ENCODE measurements at places on chromosomes 12 and 14. TPM values are rescaled to one million over a fixed set of nuclear protein-coding genes. Genes with fewer than 3 reads are reported as not detected.

DNA sequence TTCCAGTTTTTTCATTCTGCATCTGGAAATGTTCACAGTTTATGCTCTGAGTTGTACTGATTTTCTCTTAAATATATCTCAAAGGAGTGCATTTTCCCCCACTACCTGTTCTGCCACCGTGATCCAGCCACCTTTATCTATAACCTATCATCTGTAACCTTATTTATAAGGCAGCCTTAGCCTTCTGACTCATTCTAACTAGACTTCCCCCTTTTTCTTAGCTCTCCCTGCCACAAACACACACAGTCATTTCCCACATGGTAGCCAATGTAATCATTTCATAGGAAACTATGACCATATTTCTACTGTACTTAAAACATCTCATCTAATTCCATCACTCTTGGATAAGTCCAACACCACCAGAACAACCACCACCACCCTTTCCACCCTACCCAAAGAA is 10.8 kb upstream of the GYS2 start:
- H3K27ac ChIP-seq, result no peak overlapping the region
- no peak for DNase-seq
- no peaks in the 10 kb centered on the region for H3K27me3 ChIP-seq
- no peaks in the 10 kb centered on the region for H3K4me1 ChIP-seq

DNA sequence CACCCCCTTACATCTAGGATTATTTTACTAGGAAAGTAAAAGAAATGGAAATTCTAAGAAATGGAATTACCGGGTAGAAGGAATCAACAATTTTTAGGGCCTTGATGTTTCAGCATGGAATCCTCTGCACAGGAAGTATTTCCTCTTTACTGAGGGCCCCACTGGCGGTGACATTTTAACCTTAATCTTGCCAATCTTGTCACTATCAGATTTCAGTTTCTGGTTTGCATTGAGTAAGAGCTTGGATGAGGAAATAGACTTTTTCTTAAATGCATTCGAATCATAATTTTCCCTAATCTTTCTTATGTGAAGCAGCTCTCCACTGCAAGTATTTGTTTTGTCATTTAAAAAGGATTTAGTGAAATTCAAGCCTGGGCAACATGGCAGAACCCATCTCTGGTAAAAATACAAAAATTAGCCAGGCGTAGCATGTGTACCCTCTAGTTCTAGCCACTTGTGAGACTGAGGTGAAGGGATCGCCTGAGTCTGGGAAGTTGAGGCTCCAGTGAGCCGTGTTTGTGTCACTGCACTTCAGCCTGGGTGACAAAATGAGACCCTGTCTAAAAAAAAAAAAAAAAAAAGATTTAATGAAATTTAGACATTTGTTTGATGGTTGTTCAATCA is 40.7 kb downstream of the TPCN1 start:
- H3K4me3 ChIP-seq, result no peak overlapping the region
- DNase-seq, result no peak
- no peaks in the 10 kb centered on the region for H3K4me1 ChIP-seq
- H3K27me3 ChIP-seq, result no peaks in the 10 kb centered on the region

SETD1B gene
- total RNA-seq, result 4.7 TPM

DNA sequence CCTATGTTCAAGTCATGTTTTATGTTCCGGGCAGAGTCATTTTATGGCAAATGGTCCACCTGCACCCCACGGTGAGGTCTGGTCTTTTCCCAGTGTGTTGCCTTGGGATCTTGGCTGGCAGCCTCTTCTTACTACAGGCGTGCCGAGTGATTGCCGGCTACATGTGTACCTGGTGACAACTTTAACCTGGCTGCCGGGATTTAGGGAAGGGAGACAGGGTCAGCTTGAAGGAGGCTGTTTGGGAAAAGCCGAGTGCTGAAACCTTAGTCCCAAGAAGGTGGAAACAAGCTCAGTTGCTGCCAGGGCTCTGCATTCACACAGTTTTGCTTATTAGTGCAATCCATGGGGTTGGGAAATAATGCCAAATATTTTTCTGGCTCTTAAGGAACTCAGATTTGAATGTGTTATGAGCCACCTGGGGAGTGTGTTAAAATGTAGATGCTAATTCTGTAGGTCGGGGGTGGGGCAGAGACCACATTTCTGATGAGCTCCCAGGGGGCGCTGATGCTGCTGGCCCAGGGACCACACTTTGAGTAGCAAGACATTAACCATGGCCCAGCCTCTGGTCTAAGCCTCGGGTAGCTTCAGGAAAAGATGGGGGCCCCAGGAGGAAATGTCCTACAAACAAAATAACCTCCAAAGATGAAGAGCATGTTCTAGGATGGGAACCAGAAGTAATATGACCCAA is 179.6 kb downstream of the TBX5 start:
- no peaks in the 10 kb centered on the region for H3K27me3 ChIP-seq
- no peaks in the 10 kb centered on the region for H3K36me3 ChIP-seq
- no peak for DNase-seq
- no peak overlapping the region for H3K27ac ChIP-seq

MYO1H gene
- not detected for total RNA-seq

NGB gene
- total RNA-seq, result not detected

KRT72 gene
- not detected for total RNA-seq

DNA sequence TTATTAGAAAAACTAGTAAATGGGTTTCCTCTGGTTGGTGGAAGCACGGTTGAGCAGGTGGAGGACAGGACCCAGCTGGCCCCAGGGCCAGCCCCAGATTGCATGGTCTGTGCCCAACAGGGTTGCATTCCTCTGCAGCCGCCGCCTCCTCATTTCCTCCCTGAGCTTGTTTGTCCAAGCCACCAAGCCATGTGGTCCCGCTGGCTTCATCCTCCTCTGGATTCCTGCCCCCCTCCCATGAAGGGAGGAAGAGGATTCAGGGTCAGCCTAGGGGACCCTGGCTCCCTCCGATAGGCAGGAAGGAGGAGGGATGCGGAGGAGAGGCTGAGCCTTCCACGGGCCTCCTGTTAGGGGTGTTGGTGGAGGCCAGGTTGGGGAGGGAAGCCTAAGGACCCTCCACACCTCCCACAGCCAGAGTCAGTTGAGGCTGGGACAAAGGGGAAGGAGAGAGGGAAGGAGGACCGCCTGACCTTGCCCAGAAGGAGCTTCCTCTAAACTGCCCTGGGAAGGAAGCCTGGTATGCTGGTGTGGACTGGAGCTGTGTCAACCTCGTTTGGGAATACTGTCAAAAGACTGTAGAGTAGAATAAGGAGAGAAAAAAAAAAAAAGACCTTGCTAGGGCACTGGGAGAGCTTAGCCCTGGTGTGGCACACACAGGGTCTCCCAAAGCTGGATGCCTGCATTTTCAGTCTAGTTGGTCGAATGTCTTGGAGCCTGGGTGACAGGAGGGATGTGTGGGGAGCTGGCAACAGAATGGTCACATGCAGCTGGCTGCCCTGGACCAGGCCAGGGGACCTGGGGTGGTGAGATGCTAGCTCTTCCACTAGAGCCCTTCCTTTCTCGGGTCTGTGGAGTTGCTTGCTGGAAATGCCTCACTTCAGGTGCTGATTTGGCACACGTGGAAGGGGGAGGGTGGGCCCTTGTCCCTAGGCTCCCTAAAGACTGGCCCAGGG is 42.4 kb downstream of the PLEKHG3 start:
- no peaks in the 10 kb centered on the region for H3K4me1 ChIP-seq
- peak overlapping the region; percentile 70 for H3K27ac ChIP-seq
- no peak for DNase-seq
- H3K36me3 ChIP-seq, result no peaks in the 10 kb centered on the region
- no peak overlapping the region for H3K4me3 ChIP-seq

DNA sequence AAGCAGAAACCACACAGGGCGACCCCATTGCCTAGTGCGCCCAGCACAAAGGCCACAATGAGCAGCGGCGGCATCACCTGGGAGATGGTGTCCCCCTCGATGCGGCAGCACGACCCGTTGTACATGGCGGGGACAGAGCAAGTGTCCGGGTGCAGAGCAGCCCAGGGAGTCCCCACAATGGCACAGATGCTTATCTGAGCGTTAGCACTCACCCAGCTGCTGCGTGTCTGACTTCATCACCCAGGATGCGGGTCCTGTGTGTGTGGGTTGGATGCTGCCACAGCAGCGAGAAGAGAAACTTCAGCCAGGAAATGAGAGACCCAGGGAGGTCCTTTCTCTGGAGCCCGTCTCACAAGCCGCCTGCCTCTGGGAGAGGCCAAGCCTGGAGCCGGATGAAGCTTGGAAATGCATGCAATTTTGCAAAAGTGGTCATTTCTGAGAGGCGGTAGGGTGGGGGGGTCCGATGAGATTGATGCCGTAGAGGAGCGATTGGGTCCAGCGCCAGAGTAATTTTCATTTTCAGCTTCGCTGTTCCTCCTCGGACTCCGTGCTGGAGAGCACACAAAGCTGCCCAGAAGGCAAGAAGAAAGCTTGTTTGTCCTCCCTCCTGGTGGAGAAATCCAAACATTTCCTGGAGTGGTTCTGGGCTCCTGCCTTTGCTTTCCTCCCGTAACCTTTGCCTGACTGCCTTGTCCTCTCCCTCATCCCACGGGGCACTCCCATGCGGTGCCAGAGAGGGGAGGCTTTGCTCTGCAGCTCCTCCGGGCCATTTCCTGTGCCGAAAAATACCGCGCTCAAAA is at the start of gene HCAR1:
Gene HCAR1 (minus strand): TSS at position 630 of the 800 bp plus-strand sequence. CDS start 505 bp downstream, at position 125.
- H3K27me3 ChIP-seq, result no peaks in the 10 kb centered on the region
- H3K36me3 ChIP-seq, result no peaks in the 10 kb centered on the region
- no peak within 1 kb of the TSS for H3K27ac ChIP-seq
- no peaks in the 10 kb centered on the region for H3K4me1 ChIP-seq
- H3K4me3 ChIP-seq, result peak within 1 kb of the TSS; percentile 27

TSPAN11 gene
- total RNA-seq, result 0.88 TPM

DNA sequence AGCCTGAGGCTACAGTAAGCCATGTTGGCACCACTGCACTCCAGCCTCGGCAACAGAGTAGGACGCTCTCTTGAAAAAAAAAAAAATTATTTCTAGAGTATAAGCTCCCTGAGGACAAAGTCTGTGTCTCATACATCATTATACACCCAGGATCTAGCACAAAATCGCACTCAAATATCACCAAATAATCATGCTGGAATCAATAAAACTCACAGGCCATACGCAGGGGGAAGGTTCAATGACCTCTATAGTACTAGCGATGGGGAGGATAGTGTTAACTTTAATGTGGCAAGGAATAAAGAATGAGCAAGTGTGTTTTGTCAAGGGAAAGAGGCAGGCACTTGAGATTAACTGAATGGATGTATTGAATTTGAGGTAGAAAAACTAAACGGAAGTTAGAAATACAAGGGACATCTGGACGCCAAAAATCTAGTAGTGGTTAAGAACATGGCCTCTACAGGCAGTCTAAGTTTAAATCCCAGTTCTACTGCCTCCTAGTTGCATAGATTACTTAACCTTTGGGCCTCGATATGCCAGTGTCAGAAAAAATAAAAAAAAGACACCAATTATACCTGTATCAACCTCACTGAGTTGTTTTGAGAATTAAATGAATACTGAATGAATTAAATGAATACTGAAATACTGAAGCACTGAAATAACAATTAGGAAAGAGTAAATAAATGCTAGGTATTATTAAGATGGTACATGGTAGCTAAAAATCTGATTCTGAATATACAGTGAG is 4.4 kb upstream of the AP4S1 start:
- no peak overlapping the region for H3K4me3 ChIP-seq
- no peaks in the 10 kb centered on the region for H3K36me3 ChIP-seq
- DNase-seq, result no peak

- no peak overlapping the region for H3K4me3 ChIP-seq
- H3K4me1 ChIP-seq, result no peaks in the 10 kb centered on the region
- no peaks in the 10 kb centered on the region for H3K27me3 ChIP-seq
- H3K36me3 ChIP-seq, result no peaks in the 10 kb centered on the region
- no peak overlapping the region for H3K27ac ChIP-seq
Observed at GRCh38 chr12:100963381-100963780, 168.8 kb downstream of the ANO4 start.

OASL gene
- not detected for total RNA-seq

GRCh38 chr12:65881965-65882413 is 57.7 kb downstream of the HMGA2 start:
- peak overlapping the region; percentile 76 for H3K27ac ChIP-seq
- H3K4me3 ChIP-seq, result peak overlapping the region; percentile 11
- no peaks in the 10 kb centered on the region for H3K27me3 ChIP-seq
- peak; percentile 77 for DNase-seq

KIF5A gene
- 0.59 TPM for total RNA-seq

GRCh38 chr12:38907201-38907923 is 2.0 kb upstream of the CPNE8 start:
- H3K27me3 ChIP-seq, result no peaks in the 10 kb centered on the region
- H3K4me3 ChIP-seq, result peak overlapping the region; percentile 49
- peak overlapping the region; percentile 85 for H3K27ac ChIP-seq
- no peak for DNase-seq

GRCh38 chr12:69884386-69884785 is 59.4 kb downstream of the MYRFL start:
- no peaks in the 10 kb centered on the region for H3K27me3 ChIP-seq
- no peak overlapping the region for H3K4me3 ChIP-seq
- H3K36me3 ChIP-seq, result no peaks in the 10 kb centered on the region

KRT3 gene
- total RNA-seq, result not detected

IL26 gene
- not detected for total RNA-seq

DNA sequence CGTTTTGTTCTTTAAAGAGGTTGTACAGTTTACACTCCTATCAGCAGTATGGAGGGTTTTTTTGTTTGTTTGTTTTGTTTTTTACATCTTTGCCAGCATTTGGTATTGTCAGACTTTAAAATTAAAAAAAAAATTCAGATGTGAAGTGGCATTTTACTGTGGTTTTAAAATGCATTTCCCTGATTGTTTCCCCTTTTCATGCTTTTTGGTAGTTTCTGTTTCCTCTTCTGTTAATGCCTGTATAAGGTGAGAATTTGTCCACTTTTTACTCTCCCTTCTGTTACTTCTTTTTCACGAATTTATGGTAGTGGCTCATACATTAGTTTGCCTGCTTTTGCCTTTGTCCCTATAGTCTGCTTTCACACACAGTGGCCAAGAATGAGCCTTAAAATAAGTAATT is 36.6 kb downstream of the MNAT1 start:
- H3K36me3 ChIP-seq, result no peaks in the 10 kb centered on the region
- H3K27me3 ChIP-seq, result no peaks in the 10 kb centered on the region
- H3K27ac ChIP-seq, result no peak overlapping the region
- H3K4me3 ChIP-seq, result no peak overlapping the region
- DNase-seq, result no peak

EXOC3L4 gene
- total RNA-seq, result under 0.01 TPM

DNA sequence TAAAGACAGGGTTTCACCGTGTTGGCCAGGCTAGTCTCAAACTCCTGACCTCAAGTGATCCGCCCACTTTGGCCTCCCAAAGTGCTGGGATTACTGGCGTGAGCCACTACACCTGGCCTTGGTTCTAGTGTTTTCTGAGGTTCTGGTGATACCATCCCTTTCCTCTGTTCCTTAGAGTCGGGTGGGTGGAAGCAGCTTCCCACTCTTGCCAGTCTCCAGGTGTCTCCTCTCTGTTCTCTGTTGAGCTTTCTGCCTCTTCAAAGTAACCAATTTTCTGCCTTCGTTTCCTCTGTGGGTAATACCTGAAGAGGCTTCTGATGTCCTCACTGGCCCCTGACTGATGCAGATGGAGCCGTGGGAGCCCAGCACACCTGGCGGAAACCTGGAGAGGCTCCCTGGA is 53.4 kb upstream of the LHX5 start:
- H3K4me3 ChIP-seq, result no peak overlapping the region
- H3K27ac ChIP-seq, result no peak overlapping the region
- H3K4me1 ChIP-seq, result no peaks in the 10 kb centered on the region
- no peaks in the 10 kb centered on the region for H3K36me3 ChIP-seq
- H3K27me3 ChIP-seq, result no peaks in the 10 kb centered on the region
- no peak for DNase-seq
